ENCODE measurements at places on chromosomes 7 and 10. TPM values are rescaled to one million over a fixed set of nuclear protein-coding genes. Genes with fewer than 3 reads are reported as not detected.

Gene CCL26
- total RNA-seq: not detected

Gene TAX1BP1
- total RNA-seq: 87.9 TPM

Gene SUN3
- total RNA-seq: not detected

Gene LIPF
- total RNA-seq: not detected

Gene FAM131B
- 1.5 TPM for total RNA-seq

Gene DKK1
- total RNA-seq: not detected

Gene TMEM229A
- not detected for total RNA-seq

Gene PIP
- not detected for total RNA-seq

Gene SLC26A3
- not detected for total RNA-seq

DNA sequence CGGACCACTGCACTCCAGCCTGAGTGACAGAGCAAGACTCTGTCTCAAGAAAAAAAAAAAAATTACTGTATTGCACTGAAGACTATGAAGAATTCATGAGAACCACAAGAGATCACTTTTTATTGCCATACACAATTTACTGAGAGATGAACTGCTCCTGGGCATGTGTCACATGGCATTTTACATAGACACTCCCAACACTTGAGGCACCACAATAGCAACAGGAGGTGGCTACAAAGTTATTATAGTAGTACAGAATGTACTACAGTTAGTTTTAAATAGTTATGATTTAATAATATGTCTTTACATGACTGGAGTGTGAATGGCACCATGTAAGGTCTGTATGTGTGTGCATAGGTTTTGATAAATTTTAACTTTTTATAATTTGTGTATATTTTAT lies 70.6 kb downstream of the KMT2E start:
- DNase-seq: no peak

- no peak for DNase-seq
These were observed 126.1 kb downstream of the SVIL start for GRCh38 chr10:29508554-29509244.

DNA sequence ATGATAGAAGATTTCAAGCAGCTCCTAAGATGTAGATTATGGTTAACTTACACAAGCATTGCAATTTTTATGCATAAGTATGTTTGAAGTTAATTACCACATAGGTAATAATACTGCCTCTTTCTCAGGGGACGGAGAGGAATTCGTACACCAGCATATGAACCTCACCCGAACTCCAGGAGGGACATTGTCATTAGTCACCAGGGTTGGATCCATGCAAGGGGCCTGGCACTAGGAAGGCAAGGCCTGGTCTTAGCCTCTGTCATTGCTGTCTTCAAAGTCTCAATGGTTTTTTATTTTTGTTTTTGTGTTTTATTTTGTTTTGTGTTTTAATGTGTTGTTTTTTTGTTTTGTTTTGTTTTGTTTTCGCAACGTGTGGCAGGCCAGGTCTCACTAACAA lies 145.6 kb upstream of the PPP2R2D start:
- no peak for DNase-seq

- no peak for DNase-seq
These were observed 222.2 kb downstream of the ELFN1 start for GRCh38 chr7:1892011-1892965.

- DNase-seq: peak; percentile 53
These were observed 350.2 kb downstream of the GATA3 start for GRCh38 chr10:8404721-8405120.

- no peak for DNase-seq
These were observed 136.4 kb downstream of the SDK1 start for GRCh38 chr7:3437467-3437866.

DNA sequence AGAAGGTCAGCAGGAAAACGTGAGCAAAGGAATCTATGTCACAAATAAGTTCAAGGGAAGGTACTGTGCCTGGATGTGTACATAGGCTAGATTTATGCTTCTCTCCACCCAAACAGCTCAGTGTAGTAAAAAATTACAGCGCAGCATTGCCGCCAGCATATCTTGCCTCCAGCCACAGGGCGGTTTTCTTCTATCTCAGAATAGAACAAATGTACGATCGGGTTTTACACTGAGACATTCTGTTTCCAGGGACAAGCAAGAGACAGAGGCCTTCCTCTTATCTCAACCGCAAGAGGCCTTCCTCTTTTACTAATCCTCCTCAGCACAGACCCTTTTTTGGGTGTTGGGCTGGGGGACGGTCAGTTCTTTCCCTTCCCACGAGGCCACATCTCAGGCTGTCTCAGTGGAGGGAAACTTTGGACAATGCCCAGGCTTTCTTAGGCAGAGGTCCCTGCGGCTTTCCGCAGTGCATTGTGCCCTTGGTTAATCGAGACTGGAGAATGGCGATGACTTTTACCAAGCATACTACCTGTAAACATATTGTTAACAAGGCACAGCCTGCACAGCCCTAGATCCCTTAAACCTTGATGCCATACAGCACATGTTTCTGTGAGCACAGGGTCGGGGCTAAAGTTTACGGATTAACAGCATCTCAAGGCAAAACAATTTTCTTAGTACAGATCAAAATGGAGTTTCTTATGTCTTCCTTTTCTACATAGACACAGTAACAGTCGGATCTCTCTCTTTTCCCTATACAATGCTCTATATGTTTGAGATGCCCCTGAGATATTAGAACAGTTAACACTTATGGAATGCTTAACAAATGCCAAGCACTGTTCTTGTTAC lies 11.6 kb upstream of the ABHD11 start:
- no peak for DNase-seq

GRCh38 chr7:5690931-5691473 lies 90.5 kb downstream of the RNF216 start:
- peak; percentile 39 for DNase-seq

- DNase-seq: no peak
These were observed 633.4 kb upstream of the MGMT start for GRCh38 chr10:128833671-128834070.

GRCh38 chr7:149595541-149595940 lies 97.9 kb upstream of the ZNF746 start:
- no peak for DNase-seq

DNA sequence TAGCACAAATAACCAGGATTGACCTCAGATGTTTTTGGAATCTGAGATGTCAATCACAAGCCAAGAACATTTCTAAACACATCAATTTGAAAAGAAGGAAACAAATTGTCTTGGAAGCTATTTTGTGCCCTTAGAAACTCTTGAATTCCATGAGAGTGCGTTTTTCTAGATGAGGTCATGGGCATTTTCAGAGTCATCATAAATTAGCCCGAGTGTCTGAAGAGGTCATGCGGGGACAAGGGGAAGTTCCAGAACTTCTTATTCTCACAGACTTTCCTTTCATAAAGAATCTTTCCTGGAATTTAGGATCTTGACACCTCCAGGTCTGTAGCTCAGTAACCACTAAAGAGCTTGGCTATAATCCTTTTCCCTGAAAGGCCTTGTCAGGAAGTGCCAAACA lies 28.2 kb downstream of the IL2RA start:
- DNase-seq: no peak

DNA sequence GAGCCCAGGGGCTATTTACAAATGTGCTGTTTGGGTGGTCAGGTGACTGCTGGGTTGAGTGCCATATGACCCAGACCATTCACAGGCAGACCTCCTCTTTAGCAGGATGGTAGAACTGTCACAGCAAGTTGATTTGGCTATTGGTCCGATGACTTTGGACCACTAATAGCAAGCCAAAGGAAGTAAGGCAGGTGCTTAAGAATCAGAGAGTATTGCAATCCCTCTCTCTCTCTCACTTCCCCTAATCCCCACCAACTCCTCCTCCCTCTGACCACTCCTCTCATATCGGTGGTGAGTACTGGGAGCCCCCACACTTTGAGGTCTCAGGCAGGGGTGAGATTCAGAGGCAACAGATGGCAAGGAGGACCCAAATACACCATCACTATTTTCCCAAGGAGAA lies 165.3 kb downstream of the TRIL start:
- DNase-seq: no peak

GRCh38 chr10:100662067-100662466 lies 83.3 kb upstream of the PAX2 start:
- DNase-seq: no peak

DNA sequence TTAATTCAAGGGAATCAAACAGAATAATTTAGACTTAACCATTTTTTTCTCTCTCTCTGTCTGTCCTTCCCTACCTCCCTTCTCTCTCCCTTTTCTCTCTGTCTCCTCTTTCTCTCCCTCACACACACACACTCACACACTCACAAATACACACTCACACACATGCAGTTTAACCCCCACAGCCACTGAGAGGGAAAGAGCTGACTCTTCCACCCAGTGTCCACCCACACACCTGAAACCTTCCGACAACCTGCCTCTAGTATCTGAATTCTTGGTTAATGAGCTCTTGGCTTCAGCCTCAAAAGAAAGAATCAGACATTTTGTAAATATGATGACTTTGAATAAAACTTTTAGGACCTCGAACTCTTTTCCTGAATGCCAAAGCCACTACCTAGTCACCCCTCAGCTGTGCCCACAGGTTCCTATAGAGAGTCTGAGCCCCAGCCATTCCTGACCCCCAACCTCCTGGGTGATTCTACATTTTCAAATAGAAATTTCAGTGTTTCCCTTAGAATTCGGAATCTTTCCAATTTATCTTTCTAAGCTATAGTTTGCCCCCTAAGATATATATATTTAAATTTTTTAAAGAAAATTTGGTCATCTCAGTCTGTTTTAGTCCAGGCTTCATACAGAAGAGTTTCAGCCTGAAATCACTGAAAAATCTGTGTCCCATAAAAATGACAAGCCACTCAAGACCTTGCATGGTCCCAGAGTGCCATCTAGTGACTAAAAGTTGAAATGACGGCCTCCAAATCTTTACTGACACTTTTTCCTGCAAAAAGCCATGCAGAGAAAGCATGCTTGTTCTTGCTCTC lies 202.8 kb downstream of the IPMK start:
- DNase-seq: peak; percentile 10

- no peak for DNase-seq
These were observed 92.6 kb downstream of the CYTH3 start for GRCh38 chr7:6179620-6180343.

GRCh38 chr10:120011359-120012130 lies 119.0 kb downstream of the SEC23IP start:
- DNase-seq: no peak

GRCh38 chr7:4714767-4715409 lies 32.8 kb downstream of the FOXK1 start:
- DNase-seq: no peak

GRCh38 chr10:7359954-7360353 lies 50.9 kb downstream of the SFMBT2 start:
- no peak for DNase-seq

- no peak for DNase-seq
These were observed 590.6 kb upstream of the C7orf33 start for GRCh38 chr7:147999962-148000361.

DNA sequence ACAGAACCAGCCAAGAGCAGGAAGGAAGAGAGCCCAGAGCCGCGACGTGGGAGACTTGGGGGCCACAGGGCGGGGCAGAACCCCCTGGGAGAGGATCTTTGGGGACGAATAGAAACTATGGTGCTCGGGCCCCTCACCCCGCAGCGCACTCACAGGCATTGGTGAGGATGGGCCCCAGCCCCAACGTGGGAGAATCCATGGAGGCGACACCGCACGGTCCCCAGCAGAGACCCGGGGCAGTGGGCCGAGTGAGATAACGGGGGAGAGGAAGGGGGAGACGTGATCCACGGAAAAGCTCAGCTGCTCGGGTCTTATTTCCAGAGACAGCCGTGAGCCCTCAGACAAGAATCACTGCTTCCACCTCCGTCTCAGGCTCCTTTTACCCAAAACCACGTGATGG lies 222.4 kb downstream of the TCERG1L start:
- DNase-seq: no peak

DNA sequence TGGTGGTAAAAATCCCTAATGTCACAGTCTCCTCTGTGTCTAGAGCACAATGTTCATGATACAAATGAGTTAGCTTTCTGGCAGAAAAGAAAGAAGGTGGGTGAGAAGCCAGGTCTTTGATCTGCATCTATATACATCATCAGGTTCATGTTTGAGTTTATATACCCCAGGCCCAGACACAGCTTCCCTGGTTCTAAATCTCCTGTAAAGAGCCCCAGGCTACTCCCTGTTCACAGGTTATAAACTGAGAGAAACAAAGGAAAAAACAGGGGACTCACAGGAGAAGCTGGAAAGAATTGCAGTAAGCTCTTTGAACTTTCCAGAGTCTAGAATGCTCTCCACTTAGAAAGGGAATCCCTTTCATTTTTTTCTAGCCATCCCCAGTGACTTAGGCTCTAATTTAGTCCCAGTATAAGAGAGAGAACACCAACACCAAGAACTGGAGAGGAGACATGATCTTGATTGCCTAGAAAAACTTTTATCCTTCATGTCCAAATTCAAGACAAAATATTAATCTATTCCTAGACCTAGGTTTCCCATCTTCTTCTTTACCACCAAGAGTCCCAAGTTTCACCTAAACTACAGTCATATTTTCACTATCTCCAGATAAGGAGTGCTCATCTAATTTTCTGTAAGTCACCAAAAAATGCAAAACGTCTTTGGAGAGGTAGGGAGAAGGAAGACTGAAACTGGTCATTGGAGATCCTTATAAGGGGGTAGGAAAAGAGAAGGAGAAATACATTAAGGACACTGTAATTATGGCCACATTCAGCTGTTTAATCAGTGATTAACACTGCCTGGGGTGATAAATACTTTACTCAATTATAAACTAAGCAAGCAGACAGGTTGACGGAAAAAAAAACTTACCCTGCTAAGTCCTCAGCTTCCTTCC lies 469 bp downstream of the MSS51 start:
- DNase-seq: no peak

DNA sequence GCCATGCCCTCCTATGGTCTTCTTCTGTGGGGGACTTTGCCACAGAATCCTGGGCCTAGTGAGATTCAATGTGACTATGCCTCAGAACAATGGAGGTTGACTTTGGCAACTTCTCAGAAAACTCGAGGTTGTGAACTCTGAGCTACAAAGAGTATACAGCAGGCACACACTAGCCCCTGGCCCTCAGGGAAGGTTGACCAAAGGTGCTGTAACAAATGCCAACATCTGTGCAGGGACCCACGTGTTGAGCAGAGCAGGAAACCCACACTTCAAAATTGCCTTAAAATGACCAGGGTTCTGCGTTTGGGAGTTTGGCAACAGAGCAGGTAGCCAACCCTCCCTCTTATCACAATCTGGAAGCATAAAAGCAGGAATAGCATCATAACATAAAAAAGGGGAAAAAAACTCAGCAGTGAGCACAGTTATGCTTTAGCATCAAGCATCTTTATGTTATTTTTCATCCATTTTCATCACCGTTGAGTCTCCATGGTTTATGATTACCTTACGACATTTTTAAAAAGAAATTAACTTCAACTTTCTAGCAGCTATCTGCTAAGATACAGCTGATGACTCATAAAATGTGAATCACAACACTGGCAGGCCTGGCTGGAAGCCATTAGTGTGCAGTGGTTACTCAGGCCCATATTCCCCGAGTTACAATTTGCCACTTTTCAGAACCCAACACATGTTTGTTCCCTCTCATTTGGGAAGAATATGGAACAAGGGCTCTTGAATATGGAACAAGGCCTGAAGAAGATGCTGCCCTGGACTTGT lies 11.1 kb downstream of the PRLHR start:
- no peak for DNase-seq

- no peak for DNase-seq
These were observed 27.0 kb downstream of the DCLRE1C start for GRCh38 chr10:14926722-14927416.

GRCh38 chr10:66717231-66717981 lies 208.4 kb upstream of the LRRTM3 start:
- DNase-seq: no peak

Data from activated naive CD4-positive, alpha-beta T cell treated with anti-CD3 and anti-CD28 coated beads for 36 hours (primary cell).